H54 (cell line): ENCODE measurements at places on chromosomes 1 and 21.

DNA sequence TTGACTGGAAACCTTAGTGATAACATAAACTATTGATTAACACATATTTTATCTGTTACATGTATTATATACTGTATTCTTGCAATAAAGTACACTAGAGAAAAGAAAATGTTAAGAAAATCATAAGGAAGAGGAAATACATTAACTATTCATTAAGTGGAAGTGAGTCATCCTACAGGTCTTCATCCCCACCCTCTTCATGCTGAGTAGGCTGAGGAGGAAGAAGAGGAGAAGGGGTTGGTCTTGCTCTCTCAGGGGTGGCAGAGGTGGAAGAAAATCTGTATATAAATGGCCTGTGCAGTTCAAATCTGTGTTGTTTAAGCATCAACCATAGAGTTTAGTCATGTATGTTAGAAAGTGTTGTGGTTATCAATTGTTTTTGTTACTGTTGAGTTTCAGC lies 66.1 kb upstream of the CHODL start:
- no peak for DNase-seq

- no peak for DNase-seq
Measured at GRCh38 chr21:29534448-29534847, 235.7 kb downstream of the BACH1 start.

GRCh38 chr1:206657751-206658150 lies 22.4 kb downstream of the DYRK3 start:
- DNase-seq: no peak

DNA sequence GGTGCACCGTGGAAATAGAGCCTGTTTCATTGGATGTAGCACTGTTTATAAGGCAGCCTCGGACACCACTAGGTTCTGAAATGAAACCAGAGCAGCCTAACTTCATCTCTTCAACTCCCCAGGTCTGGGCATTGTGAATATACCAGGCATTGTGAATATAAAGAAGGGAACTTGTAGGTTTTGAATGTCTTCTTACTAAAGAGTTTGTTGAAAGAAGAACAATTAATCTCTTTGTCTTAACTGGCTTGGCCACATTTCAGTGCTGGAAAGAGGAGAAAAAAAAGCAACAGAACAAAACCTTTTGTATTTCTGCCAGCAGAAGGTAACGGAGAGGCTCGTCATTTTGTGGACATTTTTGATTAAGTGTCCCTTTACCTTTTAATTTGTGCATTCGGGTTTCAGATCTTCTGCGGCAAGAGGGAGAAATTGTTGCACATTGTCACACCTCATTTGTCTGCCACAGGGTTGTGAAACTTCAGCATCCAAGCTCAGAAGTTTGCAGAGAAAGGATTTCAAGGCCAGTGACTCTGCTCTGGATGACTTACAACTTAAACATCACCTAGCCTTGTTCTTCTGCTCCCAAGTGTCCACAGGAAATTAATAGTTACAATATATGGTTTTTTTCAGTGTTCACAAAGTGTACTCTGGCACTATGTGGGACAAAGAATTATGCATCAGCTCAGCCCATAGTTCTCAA lies 158.3 kb downstream of the KAZN start:
- no peak for DNase-seq

DNA sequence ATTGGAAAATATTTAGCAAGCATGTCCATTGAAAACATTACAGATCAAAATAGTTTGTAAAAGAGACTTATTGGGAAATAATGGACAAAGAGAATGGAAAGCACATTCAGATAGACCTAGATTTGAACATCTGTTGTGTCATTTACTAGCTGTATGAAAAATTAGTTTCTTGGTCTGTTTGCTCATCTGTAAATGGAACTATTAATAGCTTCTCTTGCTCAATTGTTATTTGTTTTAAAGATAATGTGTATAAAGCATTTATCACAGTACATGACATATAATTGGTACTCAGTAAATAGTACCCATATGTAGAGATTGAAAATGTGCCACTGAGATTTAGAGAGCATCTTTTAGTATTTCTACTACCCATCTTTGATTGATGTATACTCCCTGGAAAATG lies 25.9 kb downstream of the RPAP2 start:
- DNase-seq: no peak

- no peak for DNase-seq
Measured at GRCh38 chr1:172719066-172719627, 60.2 kb downstream of the FASLG start.
